ENCODE measurements at places on chromosomes 3 and 15.

GRCh38 chr3:100548053-100548452 is 55.6 kb downstream of the TMEM45A start:
- no peak for DNase-seq

- DNase-seq, result no peak
Observed at GRCh38 chr3:15401936-15402335, 25.4 kb downstream of the METTL6 start.

DNA sequence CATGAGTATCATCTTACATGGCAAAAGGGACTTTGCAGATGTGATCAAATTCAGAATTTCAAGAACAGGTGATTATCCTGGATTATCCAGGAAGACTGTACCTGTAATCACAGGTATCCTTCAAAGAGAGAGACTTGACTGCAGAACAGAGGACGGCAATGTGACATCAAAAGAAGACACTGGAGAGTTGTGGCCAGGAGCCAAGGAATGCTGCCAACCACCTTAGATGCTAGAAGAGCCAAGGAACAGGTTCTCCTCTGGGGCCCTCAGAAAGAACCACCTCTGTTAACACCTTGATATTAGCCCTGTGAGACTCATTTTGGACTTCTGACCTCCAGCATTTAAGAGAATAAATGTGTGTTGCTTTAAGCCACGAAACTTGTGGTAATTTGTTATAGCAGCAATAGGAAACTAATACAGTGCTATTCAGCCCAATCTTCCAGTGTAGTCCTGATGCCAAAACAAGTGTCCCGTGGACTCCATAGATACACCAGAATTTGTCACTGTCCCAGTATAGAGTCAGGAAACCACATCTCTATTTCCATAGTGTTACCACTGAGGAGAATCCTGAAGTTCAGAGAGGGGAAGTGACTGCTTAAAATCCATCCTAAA is 330.6 kb upstream of the TLE3 start:
- DNase-seq, result no peak

- DNase-seq, result no peak
Observed at GRCh38 chr3:126050626-126051025, 33.3 kb downstream of the SLC41A3 start.

- no peak for DNase-seq
Observed at GRCh38 chr15:41161336-41161735, 45.3 kb upstream of the INO80 start.

DNA sequence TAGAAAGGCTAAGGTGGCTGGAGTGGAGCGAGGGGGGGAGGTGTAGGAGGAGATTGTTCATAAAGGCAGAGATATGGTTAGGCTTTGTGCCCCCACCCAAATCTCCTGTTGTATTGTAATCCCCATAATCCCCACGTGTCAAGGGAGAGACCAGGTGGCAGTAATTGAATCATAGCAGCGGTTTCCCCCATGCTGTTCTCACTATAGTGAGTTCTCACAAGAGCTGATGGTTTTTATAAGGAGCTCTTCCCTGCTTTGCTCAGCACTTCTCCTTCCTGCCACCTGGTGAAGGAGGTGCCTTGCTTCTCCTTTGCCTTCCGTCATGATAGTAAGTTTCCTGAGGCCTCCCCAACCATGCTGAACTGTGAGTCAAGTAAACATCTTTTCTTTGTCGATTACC is 64.7 kb upstream of the CFAP161 start:
- DNase-seq, result no peak

DNA sequence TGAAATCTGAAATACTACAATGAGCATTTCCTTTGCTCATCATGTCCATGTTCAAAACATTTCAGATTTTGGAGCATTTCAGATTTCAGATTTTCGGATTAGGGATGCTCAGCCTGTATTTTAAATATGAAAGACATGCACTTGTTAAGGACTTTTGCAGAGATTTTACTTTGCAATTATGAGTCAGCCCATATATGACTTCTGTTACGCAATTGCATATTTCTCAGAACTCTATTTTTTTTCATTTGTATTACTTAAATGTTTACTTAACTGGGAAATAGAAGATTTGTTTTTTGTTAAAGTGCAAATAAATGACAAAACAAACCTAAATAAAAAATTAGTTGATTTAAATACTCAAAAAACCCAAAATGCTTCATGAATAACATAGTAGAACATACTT is 376.2 kb downstream of the ZBTB20 start:
- DNase-seq, result no peak

GRCh38 chr3:183730361-183730760 is 32.8 kb downstream of the YEATS2 start:
- DNase-seq, result no peak

DNA sequence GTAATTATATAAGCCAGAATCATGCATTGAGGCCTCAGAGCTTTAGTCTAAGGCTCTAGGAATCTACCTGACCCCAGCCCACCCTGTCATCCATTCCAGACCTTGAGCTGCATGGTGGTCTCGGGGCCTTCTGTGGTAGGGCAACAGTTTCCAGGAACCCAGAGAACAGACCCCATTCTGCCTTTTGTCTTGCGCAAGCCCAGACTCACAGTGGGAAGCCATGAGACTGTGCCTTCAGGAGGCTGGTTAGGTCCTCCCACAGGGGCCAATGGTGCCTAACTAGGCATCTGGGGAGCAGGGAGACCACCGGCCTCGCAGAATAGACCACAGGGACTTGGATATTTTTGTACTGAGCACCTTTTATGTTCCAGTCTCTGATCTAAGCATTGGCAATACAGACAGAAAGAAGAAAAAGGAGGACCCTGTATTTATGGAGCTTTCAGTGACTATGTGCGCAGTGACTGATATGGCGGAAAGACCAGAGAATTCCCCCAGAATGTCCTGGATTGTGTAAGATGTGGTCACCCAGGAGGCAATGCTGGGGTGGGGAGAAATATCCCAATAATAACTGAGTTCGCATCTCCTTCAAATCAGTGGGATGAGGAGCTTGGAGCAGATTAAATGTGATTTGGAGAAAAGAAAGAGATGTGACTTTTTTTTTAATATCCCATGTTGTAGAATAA is 40.1 kb downstream of the MCF2L2 start:
- DNase-seq, result no peak

DNA sequence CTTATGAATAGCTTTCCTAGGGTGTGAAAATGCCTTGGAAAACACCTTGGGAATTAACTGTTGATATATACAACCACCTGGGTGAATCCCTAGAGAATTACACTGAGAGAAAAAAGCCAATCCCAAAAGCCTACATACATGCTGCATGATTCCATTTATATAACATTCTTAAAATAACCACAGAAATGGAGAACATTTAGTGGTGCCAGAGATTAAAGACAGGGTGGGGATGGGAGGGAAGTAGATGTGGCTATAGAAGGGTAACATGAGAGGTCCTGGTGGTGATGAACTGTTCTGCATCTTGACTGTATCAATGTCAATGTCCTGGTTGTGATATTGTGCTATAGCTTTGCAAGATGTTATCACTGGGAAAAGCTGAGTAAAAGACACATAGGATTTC is 291.0 kb downstream of the CLSTN2 start:
- no peak for DNase-seq

DNA sequence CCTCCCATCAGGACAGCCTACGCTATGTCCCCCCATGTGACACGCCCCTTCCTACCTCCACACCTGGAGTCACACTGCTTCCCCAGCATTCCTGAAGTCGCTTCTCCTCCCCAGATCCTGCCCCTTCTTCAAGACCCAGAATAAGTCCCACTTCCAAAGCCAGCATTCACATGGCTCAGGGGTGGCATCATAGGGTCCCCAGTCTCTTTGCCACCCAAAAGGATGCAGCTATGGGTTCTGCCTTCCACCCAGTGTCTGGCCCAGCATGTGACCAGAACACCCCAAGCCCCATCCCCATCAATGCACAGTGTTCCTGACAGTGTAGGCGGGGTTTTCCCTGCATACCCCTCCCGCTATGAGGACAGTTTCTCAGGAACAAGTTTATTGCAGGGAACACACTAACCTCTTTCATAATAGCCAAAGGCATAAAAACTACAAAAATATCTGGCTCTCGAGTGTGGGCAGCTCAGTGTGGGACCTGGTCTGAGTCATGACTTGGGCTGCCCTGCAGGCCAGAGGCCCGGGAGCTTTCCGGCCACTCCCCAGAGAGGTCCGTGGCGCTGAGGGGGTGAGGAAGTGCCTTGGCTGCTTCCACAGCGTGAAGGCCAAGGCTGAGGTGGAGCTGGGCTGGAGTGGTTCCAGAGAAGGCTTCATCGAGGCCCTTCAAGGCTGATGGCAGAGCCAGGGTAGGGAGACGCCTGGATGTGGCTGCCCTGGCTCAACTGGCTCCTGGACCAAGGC is 5.8 kb downstream of the ISLR start:
- DNase-seq, result no peak
